ENCODE measurements at places on chromosomes 6 and 20. TPM values are rescaled to one million over a fixed set of nuclear protein-coding genes. Genes with fewer than 3 reads are reported as not detected.

CTAGE9 gene
- total RNA-seq, result not detected

PI3 gene
- not detected for total RNA-seq

PGC gene
- not detected for total RNA-seq

TFAP2C gene
- not detected for total RNA-seq

CRIP3 gene
- 2.9 TPM for total RNA-seq

MAP3K5 gene
- 9.7 TPM for total RNA-seq
